NCI-H2081 (cell line): ENCODE measurements at places on chromosomes 4 and X.

DNA sequence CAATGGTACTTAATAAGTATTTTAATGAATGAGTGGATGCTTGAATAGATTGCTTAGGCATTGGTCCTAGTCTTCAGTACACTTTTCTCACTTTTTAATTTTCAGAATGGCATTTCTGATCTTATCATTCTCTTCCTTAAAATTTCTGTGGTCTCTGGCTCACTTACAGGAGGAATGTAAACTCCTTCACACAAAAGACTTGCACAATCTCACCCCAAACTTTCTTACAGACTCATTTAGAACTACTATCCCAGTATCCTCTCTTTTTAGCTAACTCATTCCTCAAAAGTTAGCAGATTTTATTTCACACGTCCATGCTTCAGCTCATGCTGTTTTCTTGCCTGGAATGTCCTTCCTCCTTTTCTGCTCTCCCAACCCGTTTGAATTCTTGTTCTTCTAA lies 350.1 kb downstream of the GRXCR1 start:
- DNase-seq: no peak

DNA sequence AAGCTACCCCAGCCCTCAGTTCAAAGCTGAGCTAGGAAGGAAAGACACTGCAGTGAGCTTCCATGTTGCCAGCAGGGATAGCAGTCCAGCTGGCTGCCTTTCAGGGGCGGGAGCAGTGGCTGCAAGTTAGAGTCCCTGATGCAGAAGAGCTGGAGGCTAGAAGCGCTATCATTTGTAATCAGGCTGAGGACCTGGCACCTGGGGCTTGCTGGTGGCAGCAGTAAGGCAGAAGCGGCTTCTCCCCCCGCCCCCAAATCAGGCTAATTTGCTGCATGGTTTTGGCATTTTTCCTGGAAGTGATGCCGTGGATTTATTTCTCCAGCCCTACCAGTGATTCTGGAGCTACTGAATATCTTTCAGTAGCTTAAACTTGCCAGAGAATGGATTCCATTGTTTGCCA lies 203.3 kb downstream of the CLCN4 start:
- DNase-seq: peak; percentile 45

DNA sequence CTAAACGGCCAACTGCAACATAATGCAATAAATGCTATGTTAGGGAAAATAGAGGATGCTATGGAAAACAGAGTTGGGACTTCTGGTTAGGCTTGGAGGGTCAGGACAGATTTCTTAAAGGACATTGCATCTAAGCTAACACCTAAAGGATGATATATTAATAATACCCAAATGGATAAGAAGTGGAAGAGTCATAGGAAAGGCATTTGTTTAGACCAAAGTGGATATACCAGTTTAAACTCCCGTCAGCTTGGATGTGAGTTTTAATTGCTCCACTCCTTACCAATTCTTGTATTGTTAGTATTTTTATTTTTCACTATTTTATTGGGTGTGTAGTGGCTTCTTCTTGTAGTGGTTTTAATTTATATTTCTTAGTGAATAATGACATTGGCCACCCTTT lies 93.9 kb downstream of the PTPN13 start:
- no peak for DNase-seq

GRCh38 chrX:110436523-110436922 lies 77.9 kb downstream of the RTL9 start:
- no peak for DNase-seq

- no peak for DNase-seq
Observed at GRCh38 chr4:111475001-111475400, 670.3 kb upstream of the FAM241A start.

DNA sequence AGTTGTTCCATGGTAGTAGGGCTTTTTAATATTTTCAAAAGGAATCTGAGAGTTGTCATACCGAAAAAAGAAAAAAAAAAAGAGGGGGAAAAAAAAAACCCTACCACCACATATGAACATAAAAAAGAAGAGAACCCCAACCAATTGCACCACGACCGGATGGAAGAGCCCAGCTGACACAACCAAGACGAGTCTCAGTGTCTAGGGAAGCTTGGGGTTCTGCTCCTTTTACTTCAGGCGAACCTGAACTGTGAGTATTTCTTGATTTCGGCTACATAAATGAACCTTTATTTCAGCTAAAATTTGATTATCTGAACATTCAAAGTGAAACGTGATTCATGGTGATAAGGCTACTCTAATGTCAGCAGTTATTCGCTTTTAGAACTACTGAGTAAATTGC lies at the start of gene GPR34:
GPR34 (plus strand) TSS at position 139 of the 400 bp plus-strand sequence. CDS start 6,661 bp downstream, outside the sequence.
- DNase-seq: no peak

- DNase-seq: no peak
Observed at GRCh38 chr4:3685081-3685645, 81.0 kb upstream of the ADRA2C start.

DNA sequence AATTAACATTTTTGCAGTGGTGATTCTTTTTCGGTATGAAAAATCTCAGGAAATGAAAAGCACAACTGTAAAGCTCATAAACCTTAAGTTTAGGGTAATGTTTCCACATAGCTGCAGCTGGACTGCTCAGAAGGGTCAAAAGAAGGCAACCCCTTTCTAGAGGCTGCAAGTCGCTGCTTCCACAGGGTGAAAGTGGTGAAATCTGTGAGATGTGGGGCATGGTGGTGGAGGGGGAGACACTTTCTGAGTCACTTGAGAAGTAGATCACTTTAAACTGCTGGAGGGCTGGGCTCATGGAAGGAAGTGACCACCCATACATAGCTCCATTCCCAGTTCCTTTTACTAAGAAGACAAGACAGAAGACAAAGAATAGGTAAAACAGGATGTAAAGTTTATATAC lies 8.7 kb downstream of the SFRP2 start:
- DNase-seq: no peak

DNA sequence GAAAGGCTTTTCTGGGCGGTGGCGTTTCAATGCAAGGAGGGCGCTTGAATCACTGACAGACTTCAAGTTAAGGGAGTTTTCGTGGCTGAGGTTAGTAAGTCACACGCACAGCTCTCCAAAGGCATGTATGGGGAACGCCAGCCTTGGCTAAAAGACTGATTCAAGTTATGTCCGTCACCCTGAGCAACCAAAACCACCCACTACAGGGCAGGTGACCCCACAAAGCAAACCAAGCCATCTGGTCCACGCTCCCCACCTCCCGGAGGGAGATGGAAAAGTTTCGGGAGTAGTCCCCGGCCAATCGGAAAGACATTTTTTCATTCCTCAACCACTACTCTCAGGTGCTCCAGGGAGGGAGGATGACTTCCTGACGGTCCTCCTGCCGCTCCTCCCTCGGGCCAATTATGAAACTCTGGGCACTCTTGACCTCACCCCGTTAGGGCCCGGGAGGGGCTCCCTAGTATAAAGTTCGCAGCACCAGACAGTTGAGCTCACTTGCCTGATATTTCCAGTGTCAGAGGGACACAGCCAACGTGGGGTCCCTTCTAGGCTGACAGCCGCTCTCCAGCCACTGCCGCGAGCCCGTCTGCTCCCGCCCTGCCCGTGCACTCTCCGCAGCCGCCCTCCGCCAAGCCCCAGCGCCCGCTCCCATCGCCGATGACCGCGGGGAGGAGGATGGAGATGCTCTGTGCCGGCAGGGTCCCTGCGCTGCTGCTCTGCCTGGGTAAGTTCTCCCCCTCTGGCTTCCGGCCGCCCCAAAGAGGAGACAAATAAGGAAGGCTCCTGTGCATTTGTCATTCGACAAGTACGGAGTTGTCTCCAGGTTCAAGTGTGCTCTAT lies at the start of gene EREG:
EREG (plus strand) TSS at position 494 of the 840 bp plus-strand sequence; CDS start at position 658, 164 bp downstream.
- no peak for DNase-seq

DNA sequence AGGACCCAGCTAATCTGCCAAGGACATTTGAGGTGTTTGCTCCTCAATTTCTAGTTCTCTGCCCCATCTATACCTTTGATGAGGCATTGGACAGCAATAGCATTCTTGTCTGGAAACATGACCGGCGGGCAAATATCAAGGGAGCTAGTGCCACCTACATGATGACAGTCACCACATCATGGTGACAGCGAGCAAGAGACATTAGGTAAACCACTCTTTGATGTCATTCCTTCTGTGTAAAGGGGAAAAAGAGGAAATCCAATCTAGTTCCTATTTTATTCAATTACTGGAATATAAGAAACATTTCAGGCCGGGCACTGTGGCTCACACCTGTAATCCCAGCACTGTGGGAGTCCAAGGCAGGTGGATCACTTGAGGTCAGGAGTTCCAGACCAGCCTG lies 20.7 kb upstream of the IL13RA1 start:
- DNase-seq: no peak

DNA sequence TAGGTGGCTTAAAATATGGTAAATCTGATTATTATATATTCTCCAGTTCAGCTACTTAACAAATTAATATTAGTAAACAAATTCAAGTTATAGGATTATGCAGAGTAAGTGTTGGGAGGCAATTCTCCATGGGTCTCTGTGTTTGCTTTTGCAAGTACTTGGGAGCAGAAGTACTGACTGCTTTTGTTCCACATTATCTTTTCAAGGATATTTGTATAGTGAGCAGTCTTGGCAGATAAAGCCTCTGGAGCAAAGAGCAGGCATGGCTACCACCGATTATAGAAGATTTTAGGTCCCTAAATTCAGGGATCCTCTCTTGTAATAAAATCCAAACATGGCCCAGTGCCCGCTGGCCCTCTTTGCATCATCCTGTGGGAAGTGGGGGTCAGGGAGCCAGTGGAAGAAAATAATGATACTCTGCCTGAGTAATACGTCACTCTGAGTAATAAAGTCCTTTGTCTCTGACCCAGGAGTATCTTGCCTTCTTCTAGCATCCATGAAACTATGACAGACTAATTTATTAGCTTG lies 23.2 kb downstream of the NDNF start:
- no peak for DNase-seq

DNA sequence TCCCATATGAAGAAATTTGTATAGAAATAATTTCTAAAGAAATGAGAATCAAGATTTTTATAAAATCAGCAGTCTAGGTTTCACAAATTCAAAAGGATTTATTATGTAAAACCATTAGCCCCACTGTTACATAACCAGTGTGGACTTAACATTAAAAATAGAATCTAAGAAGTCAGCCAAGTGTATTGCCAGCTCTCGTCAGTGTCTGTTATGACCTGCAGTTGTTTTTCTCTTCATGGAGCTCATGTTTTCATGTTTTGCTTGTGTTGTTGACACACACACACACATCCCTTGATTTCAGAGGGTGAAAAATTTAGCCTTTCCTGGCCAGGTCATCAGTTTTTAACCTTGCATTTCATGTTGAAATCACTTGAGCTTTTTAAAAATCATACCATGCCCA lies 39.5 kb downstream of the USP38 start:
- no peak for DNase-seq

DNA sequence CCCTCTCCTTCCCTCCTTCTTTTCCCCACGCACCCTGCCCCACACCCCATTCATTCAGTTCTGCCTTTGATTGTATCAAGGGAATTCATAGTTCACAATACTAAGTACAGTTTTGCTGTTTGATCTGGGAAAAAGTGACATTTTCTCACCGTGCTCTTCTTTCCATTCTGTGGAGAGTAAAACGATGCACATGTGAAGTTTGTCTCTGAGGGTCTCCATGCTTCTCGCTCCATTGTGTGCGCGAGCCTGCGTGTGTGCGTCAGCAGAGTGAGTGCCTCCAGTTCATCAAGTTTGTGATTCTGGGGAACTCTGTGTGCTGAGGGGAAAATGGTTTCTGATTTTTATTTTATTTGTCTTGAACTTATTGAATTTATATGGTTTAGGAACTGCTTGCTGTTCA lies 1.9 kb downstream of the STK26 start:
- peak; percentile 29 for DNase-seq

- DNase-seq: no peak
Observed at GRCh38 chr4:112214390-112215264, 17.0 kb upstream of the AP1AR start.

GRCh38 chr4:107666134-107666533 lies 53.9 kb downstream of the PAPSS1 start:
- DNase-seq: no peak

DNA sequence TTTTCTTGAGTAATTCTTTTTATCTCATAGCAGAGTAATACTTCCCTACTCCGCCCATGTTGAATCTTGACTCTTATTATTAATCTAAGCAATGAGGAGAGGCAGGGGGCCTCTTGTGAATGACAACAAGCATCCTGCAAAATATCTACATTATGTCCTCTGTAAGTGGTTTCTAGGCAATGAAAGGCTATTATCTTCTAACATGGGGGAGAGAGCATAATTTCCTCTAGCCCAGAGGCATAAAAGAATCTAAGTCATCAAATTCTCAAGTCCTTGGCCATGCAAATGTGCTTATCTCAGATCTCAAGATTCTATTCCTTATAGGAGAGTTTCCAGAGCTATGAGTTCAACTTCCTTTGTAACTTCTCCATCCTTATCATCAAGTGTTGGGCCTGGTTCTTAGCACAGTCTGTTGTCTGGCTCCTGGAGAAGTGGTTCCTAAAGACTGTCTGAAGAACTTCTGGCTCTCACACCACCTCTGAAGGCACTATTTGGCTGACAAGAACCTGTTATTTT lies 423.1 kb upstream of the INTU start:
- no peak for DNase-seq

- no peak for DNase-seq
Observed at GRCh38 chr4:143486314-143486713, 27.2 kb upstream of the SMARCA5 start.

GRCh38 chr4:118235566-118236120 lies 117.2 kb downstream of the PRSS12 start:
- no peak for DNase-seq

GRCh38 chr4:118265312-118266144 lies 87.3 kb downstream of the PRSS12 start:
- DNase-seq: no peak

GRCh38 chrX:38805432-38806389 lies 4.5 kb downstream of the MID1IP1 start:
- peak; percentile 65 for DNase-seq

DNA sequence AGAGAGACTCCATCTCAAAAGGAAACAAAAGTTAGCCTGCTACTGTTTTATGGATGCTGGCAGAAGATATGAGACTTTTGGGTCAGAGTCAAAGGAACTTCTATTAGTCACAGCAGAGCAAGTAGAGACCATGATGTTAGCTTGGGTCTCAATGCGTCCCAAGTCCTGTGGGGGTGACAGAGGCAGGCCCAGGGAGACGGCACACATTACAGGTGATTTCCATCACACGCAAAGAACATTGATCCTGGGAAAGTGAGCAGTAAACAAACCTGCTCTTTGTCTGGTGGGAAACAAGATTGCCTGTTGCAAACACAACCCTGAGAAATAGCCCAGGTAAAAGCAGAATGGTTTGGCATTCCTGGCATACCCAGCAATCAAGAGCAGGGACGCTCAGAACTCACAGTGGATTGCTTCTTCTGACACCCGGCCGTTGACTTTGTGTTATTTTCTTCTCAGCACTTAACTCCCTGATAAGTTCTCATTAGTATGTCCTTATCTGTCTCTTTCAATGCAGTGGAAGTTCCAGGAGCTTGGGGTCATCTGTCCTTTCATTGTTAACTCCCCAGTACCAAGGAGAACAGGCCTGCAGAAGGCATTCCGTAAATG lies 51.2 kb upstream of the LGI2 start:
- no peak for DNase-seq
